ENCODE measurements at places on chromosomes 2 and 18. TPM values are rescaled to one million over a fixed set of nuclear protein-coding genes. Genes with fewer than 3 reads are reported as not detected.

PRKAG3 gene
- total RNA-seq = not detected

CGREF1 gene
- total RNA-seq = 1.1 TPM

HOXD4 gene
- not detected for total RNA-seq

SERPINB5 gene
- total RNA-seq = not detected
